ENCODE measurements at places on chromosomes 11 and 22.

DNA sequence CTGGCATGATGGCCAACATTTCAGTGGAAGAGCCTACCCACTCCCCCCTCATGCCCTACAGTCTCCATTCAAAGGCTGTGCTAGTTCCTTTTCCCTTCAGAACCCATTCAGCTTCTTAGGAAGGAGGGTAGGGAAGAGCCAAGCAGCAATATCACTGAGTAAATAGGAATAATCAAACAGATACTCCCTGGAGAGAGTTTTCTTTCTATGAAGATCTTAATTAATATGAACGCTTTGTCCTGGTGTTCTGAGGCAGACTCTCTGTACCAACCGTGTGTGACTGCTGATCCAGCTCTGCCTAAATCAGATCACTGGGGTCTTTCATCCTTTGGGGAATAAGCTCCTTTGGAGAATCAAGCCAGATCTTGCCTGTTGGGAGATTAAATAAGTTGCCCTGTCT, 75.2 kb upstream of the NNMT start:
- no peak for DNase-seq

DNA sequence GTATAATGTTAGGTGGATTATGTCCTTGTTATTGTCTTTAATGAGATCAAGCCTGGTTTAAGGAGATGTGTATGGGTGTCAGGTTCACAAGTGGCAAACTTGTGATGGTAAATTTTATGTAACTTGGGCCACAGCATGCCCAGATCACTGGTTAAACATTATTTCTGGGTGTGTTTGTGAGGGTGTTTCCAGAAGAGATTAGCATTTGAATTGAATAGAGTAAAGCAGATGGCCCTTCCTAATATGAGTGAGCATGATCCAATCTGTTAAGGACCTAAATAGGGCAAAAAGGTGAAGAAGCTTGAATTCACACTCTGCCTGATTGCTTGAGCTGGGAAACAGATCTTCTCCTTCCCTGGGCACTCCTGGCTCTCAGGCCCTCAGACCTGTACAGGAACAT, 20.7 kb downstream of the OR5B21 start:
- no peak for DNase-seq

DNA sequence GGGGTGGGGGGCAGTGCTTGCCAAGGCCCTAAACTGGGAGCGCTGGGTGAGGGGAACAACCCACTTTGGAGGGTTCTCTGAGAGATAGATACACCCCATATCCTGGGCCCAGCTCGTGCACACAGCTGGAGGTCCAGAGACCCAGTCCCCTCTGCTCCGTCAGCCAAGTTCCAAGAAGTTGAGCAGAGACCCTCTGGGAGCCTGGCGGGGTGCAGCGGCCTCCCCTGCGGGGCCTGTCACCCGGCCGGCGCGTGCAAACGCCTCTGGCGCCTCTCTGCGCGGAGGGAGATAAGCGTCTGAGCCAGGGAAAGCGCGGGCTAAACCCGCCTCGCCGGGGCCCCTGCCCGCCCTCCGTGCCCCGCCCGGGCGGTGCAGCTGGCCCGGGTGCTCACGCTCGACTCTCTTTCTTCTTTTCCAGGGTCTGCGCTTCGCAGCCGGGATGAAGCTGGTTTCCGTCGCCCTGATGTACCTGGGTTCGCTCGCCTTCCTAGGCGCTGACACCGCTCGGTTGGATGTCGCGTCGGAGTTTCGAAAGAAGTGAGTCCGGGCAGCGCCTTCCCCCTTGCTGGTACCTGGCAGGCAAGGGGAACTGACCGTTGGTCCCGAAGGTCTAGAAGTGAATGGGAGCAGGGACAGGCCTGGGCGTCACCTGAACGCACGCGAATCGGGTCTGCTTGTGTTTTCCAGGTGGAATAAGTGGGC, 540 bp downstream of the ADM start:
- no peak for DNase-seq

DNA sequence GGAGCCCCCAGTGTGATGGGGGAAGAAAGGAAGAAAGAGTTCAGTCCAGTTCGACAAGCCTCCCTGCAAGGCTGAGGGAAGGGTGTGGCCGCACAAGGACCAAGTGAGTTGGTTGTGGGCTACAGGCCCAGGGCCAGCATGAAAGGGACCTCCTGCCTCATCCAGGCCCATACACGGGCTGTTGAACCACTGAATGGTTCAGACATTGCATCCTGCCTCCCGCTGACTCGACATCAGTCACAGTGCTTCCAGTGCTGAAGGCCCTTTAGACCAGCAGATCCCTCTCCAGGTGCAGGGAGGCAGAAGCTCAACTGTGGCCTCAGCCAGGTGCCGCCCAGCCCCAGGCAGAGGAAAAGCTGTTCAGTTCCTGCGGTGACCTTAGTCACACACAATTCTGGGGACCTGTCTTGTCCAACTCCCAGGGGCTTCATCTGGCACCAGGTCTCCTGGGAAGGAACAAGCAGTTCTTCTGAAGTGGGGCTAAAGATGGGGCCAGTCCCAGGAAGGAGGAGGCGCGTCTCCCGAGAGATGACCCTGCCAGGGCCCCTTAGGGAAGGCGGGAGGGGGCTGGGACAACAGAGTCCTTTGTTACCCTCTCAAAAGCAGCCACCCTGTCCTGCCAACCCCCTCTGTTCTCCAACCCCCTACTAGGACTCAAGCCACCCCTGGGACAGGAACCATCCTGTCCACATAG, 6.6 kb downstream of the ARRB1 start:
- no peak for DNase-seq

GRCh38 chr22:40487663-40488249, 117.4 kb downstream of the SGSM3 start:
- DNase-seq = no peak

GRCh38 chr11:114350022-114350421, 50.3 kb downstream of the C11orf71 start:
- DNase-seq = no peak

GRCh38 chr11:124108156-124108555, 7.1 kb upstream of the VWA5A start:
- DNase-seq = no peak

GRCh38 chr11:12411806-12412727, 34.7 kb downstream of the PARVA start:
- DNase-seq = no peak

- no peak for DNase-seq
Observed at GRCh38 chr11:50298182-50298988, 265.7 kb downstream of the OR4C45 start.

DNA sequence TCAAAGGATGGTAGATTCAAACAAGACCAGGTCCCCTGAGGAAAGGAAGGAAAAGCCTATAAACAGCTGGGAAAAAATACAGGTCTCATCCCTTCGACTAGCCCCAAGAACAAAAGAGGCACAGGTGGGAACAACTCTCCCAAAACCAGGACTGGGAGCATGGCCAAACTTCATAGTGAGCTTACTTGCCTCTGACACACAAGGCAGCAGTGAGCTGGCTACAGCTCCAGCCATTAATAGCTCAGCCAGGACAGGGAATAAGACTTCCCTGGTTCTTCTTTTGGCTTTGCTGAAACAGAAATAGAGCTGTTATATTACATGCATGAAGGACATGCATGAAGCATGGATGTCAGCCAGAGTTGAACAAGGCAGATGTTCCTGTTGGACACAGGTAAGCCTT, at the start of gene OR10A2:
TSS of gene OR10A2 (plus strand) at position 97 of the 400 bp plus-strand sequence. CDS start 6,698 bp downstream, outside the sequence.
- DNase-seq = no peak

DNA sequence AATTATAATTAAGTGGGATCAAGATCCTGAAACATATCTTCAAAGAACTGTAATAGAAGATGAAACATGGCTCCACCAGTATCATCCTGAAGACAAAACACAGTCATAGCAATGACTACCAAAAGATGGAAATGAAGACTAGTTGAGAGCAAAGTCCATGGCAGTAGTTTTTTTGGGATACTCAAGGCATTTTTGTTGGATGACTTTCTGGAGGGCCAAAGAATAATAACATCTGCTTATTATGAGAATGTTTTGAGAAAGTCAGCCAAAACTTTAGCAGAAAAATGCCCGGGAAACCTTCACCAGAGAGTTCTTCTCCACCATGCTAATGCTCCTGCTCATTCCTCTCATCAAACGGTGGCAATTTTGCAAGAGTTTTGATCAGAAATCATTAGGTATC, 809.4 kb upstream of the RAG2 start:
- DNase-seq = no peak

DNA sequence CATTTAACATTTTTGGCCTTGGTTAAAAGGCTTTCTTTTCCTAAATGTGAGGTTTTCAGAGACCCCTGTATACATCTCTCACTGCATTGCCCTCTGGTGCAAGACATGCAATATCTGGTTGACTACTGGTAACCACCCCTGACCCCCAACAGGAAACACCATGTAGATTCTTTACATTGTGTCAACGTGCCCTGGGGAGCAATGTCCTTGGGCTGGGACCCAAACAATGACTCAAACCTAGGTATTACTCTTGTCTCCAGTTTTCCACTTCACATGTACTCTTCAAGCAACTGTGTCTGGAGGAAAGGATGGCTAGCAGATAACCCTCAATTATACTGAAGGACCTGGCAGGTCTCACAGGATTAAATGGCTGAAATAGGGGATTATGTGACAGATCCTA, 1.1 kb upstream of the GPR83 start:
- no peak for DNase-seq

DNA sequence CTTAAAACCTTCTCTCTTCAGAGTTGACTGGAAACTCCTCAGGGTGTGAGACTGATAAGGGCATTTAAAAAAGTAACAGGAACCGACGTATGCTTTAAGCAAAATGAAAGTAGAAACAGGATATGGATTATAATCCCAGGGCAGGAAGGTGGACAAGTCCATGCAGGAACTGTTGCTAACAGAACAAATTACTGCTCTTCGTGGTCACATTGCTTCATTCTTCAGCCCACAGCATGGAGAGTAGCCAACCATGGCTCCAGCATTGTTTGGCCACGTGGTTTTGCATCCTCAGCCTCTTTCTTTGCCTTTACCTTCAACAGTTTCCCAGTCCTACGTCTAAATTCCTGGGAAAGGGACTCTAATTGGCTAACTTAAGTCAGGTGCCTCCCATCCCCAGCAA, 563.1 kb upstream of the ISX start:
- DNase-seq = no peak

- DNase-seq = no peak
Observed at GRCh38 chr22:36360871-36361383, 26.8 kb downstream of the MYH9 start.

GRCh38 chr22:39833610-39834009, 60.0 kb downstream of the ENTHD1 start:
- DNase-seq = no peak

DNA sequence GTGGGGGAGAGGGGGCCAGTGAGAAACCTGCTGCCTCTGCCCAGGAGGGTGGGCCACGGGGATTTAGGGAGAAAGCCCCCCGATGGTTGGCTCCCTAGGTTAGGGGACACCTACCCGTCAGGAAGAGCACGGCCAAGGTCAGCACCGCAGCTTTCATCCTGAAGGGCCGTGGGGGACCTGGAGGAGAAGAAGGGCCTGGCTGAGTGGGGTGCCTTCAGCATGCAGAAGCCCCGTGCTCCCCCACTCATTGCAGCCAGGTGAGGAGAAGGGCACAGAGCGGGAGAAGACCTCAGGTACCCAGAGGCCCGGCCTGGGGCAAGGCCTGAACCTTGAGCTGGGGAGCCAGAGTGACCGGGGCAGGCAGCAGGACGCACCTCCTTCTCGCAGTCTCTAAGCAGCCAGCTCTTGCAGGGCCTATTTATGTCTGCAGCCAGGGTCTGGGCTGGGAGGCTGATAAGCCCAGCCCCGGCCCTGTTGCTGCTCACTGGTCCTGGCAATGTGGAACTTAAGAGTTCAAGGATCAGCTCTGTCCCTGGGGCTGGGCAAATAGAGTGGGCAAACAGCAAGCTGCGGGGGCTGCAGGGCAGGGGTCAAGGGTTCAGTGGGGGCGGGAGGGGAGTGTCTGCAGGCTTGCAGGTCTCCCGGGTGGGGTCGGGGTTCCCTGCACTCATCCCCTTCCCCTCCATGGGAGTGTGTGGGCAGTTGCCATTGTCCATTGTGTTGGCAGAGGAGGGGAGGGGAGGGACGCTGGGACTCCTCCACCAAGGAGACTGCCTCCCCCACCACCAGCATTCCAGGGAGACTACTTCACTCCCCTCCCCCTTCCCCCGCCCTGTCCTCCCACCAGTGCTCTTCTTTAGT, at the start of gene APOA1:
TSS of gene APOA1 (minus strand) at position 392 of the 861 bp plus-strand sequence. CDS start at position 157, 235 bp downstream.
- DNase-seq = no peak

DNA sequence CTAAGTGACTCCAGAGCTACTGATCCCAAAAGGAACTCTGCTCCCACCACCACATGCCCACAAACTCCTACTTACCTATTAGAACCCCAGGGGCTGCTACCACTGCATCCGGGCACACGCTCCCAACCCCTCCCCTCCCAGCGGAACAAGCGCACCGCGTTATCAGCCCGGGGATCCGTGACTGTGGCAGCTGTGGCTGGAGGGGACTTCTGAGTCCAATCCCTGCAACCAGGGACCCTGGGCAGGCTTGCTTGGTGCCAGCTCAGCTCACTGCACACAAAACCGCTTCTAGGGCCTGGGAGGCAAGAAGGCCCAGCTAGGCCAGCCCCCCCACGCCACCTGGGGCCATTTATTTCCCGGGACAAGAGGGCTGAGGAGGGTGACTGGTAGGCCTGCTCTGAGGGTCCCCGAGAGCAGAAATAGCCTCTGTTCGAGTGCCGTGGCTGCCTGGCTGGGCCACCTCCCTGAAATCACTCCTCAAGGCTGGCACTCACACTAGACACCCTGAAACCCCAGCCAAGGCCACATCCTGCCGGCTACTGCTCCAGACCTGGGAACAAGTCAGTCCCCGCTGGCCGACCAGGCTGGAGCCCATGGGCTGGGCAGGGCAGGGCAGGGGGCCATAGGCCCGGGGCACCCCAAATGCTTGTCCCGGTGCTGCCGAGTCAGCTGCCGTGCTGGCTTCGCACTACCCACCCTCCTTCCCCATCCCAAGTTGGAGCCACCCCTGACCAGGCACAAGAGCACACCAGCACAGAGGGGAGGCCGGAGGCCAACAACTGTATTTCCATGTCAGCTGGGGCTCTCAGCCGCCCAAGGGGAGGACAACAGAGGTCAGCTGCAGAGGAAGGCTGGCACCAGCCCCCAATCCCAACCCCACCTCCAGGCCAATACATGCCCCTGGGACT, 1.9 kb upstream of the IFITM10 start:
- no peak for DNase-seq

DNA sequence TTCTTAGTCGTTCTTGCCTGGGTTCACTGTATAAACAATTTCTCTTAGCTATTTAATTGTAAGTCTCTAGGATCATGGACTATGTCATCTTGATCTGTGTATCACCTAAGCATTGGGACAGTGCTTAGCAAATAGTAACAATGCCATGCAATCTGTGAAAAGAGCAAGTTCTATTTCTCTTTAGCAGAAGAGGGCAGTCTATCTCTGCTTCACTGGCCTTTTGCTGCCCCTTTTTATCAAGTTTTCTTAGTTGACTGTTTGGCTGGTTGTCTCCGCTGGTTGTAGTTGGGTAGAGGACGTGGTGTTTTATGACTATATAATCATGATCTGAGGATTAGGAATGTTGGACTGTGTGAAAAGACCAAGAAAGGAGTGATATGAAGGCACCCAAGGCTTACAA, 315.0 kb downstream of the JRKL start:
- DNase-seq = no peak
